Naive B cell (primary cell): ENCODE measurements at places on chromosomes 12 and 14.

DNA sequence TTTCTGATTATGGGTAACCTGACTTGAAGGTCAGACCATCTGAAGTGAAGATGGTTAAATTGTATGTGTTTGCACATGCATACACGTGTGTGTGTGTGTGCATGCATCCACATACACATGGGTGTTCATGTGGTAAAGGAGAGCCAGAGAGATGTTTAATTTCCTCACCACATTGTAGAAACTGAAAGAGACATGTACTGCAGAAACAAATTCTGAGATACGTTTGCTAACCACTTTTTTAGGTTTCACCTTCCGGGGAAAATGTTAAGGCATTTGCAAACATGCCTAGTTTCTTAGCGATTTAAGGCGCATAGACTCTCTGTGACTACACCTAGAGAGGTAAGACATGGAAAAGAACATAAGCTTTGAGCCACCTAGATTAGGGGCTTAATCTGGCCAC lies 362.9 kb downstream of the RAD51B start:
- no peaks in the 10 kb centered on the region for H3K36me3 ChIP-seq
- no peak for DNase-seq
- no peak overlapping the region for H3K4me3 ChIP-seq
- H3K4me1 ChIP-seq: peaks cover 14% of the 10 kb centered on the region

- no peak overlapping the region for H3K4me3 ChIP-seq
- H3K27ac ChIP-seq: no peak overlapping the region
- peaks cover 8% of the 10 kb centered on the region for H3K27me3 ChIP-seq
- no peaks in the 10 kb centered on the region for H3K4me1 ChIP-seq
- H3K36me3 ChIP-seq: no peaks in the 10 kb centered on the region
Observed at GRCh38 chr14:63249092-63249491, 44.8 kb downstream of the RHOJ start.

GRCh38 chr14:51704545-51704944 lies 52.8 kb downstream of the FRMD6 start:
- no peaks in the 10 kb centered on the region for H3K4me1 ChIP-seq
- no peaks in the 10 kb centered on the region for H3K27me3 ChIP-seq
- H3K27ac ChIP-seq: no peak overlapping the region
- no peaks in the 10 kb centered on the region for H3K36me3 ChIP-seq
- no peak for DNase-seq
- no peak overlapping the region for H3K4me3 ChIP-seq

- DNase-seq: peak; percentile 44
- no peak overlapping the region for H3K27ac ChIP-seq
- H3K36me3 ChIP-seq: no peaks in the 10 kb centered on the region
- H3K4me1 ChIP-seq: no peaks in the 10 kb centered on the region
- no peak overlapping the region for H3K4me3 ChIP-seq
Observed at GRCh38 chr12:98532687-98533304, 17.4 kb downstream of the TMPO start.
